ENCODE measurements at places on chromosomes 4 and X.

DNA sequence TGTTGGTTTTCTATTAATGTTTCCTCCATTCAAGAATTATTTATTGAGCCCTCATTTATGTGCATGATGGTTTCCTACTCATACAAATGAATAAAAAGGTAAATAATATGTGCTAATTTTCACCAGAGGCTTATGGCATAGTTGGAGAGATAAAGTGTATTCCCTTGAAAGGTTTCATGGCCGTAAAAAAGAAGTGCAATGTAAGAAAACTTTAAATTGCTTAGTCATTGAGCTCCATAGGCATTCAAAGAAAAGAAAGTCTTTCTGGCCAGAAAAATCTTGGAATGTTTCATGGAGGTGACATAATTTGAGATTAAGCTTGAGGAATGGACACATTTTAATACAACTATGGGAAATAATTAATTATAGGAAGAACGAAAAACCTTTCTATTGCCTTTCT, 8.7 kb downstream of the KLHL4 start:
- DNase-seq: no peak

DNA sequence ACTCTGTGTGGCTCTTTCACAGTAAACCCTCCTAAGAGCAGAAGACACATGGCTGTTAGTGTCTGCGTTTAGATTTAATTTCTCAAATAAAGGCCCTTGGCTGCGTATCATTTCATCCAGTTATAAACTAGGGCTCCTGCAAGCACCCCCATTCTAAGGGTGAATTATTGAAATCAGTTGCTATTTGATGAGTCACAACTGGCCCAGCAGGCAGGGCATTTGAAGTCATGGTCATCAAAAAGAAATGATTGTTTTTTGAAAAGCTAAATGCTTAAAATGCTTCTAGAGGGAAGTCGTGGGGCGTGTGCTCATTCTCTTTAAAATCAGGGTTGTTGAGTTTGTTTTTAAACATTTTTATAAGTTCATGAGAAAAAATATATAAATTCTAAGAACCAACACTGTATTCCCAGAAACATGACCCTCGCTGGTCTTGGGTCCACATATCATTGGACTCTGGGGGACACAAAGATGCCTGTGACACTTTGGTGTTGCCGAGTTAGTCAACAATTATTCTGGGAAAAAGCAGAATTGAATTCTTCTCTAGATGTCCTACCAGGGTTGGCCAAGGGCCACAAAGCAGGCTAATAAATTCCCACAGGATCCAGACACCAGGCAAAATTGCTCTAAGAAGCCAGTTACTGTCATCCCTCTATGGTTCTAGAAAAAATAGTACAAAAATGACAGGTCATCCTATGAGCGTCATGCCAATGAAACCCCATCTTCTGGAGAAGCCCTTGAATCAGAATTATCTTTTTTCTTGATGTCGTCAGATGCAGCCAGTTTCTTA, 99.5 kb upstream of the MYOZ2 start:
- no peak for DNase-seq

- DNase-seq: no peak
These were observed 99.2 kb upstream of the DDIT4L start for GRCh38 chr4:100289530-100289888.

DNA sequence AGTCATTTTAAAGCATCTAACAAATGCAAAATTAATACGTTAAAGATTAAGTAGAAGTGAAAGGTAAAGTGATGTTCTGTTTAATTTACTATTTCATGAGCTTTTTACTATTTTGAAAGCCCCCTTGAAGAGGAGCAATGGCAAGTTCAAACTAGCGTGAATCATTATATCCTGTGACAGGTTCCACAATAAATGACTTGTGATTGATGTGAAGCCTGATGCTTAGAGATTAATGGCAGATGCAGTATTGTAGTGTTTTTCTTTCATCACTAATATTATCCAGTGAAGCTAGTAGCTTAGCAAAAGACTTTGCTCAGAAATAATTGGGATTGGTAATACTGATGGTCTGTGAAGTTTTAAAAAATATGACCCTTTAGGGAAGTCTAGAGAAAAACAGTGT, 57.3 kb downstream of the STOX2 start:
- no peak for DNase-seq

- no peak for DNase-seq
These were observed 10.0 kb downstream of the SAT1 start for GRCh38 chrX:23792861-23793553.

DNA sequence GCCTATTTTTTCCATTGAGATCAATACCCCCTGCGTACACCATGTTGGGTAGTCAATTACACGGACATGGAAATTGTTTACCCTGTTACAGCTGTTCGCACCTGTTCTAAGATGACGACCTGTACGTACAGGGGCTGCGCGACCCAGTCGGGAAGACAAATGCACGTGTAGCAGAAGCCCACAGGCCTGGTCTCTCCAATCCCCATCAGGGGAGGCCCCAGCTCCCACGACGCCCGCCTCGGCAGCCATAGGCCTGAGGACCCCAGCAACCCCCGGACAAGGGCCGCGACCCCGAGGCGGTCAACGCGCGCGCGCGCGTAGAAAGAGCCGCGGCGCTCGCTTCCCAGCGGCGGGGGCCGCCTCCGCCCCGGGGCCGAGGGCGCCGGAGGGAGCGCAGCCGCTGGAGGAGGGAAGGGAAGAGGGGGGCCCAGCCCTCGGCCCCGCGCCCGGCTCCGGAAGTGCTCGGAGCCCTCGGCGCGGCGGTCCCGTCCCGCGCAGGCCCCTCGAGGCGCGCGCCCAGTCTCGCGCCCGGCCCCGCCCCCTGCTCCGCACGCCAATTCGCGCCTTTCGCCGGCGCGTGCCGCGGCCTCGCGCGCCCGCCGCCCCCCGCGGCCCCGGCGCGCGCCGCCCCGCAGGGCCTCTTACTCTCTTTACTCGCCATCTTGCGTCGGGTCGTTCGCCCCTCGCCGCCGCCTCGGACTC, 618 bp downstream of the RBBP7 start:
- DNase-seq: no peak

DNA sequence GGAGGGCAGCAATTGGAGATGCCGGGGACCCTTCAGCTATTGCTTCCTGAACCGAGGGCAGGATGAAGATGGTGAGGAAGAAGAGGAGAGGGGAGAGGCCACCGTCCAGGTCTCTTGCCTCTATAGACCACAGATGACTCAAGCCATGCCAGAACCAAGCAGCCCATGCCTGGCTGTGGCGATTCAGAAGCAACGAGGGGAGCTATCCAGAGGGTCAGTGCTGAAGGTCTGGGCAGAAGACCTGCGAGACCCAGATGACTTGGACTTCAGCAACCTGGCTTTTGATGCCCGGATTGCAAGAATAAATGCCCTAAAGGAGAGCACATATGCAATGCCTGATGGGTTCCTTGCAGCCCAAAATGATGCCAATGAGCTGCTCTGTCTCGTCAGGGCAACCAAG, 70.2 kb upstream of the PRPS2 start:
- no peak for DNase-seq

DNA sequence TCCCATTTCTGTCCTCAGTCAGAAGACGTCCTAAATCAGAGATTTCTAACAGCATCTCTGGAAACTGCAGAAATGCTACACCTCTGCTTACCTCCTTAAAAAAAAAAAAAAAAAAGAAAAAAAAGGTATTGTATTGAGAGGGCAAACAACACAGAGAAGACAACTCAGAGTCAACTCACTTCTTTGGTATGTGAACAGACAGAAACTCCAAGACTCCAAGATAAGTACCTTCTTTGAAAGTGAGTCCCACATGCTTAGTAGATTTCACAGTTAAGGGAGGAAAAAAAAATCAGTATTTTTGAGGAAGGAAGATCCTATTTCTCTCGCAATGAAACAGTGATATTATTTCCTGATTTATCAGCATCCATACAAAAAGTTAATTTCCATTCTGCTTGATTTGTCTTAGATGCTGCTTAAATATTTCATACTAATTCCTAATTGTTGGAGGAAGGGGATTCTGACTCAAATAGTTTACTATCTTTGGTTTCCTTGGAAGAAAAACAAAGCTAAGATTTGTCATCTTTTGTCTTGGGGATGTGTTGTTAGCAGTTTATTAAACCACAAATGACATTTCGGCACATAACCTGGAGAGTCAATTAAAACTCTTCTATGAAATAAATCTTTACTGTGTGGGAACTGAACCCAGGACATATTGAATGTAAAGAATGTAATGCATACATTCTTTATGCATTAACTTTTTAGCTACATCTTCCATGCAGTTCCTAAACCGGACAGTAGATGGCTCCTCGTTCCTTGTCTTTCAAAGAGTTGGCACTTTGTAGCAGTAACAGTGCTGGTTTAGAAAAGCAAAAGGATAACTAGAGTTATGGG, 4.7 kb downstream of the RASGEF1B start:
- DNase-seq: peak; percentile 64

DNA sequence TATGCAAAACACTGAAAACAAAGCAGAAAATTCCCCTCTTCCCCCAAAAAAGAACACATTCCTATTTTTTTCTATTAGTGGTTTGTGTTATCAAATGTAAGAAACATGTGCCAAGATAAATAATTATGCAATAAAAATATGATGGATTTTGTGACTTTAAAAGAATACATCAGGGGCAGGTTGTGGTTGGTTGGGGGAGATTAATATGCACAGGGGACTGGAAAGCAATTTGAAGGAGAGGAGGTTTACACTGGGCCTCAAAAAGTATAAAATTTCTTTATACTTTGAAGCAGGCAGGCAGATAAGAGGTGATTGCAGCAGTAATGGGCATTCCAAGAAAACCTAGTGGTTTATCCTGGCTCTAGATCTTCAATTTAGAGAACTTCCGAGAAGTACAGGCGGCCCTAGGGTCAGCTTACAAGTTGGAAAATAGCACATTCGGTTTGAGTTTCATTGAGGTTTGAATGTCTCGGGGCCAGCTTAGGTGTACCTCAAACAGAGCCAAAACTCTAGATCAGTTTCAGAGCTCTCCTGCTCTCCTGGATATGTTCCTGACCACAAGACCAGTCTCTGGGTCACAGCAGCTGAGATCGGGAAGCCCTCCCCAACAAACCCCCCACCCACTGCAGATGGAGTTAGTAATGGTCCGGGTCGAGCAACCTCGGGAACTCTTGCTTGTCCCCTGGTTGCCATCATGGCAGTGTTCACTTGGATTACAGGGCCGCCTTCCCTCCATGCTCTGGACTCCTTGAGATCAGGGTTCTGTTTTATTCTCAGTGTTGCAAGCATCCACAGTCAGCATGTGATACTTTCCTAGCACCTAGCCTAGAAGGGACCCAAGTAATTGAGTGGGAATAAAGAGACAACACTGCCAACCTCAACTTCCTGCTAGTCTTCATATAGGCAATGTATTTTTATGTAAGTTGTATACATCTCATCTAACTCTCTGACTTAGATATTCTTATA, 112.1 kb upstream of the DDIT4L start:
- no peak for DNase-seq

- no peak for DNase-seq
These were observed 31.6 kb downstream of the TKTL1 start for GRCh38 chrX:154327038-154327820.

DNA sequence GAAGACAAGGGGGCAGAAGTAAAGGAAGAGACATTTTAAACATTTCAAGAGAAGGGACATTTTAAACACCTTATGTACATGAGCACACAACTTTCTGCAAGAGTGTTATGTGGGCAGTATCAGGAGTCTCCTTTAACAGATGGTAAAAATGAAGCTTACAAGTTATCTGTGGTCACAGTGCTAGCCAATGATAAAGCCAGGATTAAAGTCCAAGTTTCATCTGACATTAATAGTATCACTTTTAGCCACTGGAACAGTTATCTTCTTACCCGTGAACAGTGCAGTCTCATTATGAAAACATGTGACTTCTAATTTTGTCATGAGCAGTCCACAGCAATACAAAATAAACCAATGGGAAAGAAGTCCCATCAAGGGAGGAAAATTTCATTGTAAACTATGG, 627.9 kb upstream of the AGA start:
- DNase-seq: no peak

DNA sequence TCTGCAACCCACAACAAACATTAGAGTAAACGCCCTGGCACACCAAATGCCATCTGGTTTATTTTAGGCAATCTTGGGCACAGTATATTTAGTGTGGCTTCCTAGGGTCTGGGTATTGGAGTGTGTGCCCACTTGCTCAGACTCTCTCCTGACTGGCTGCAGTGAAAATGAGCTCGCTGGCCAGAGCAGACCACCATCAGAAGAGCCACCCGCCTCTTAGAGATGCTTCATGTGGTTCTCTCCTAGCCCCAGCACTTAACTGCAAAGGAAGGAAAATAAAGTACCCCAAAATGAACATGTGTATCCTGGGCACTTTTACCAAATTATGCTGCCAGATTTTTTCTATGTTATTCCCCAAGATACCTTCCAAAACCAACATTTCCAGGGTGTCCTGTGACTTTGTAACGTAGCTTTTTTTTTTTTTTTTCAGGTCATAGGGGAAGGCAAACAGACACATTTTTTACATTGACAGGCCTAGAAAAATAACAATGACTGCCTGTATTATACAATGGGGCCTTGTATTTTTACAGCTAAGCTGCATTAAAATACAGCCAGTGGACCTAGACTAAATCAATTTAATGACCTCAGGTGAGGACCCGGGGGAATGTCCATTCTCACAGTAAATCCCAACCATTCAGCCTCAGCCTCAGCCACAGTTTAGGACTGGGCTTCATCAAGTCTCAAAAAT, 193.7 kb downstream of the RASL11B start:
- peak; percentile 18 for DNase-seq

DNA sequence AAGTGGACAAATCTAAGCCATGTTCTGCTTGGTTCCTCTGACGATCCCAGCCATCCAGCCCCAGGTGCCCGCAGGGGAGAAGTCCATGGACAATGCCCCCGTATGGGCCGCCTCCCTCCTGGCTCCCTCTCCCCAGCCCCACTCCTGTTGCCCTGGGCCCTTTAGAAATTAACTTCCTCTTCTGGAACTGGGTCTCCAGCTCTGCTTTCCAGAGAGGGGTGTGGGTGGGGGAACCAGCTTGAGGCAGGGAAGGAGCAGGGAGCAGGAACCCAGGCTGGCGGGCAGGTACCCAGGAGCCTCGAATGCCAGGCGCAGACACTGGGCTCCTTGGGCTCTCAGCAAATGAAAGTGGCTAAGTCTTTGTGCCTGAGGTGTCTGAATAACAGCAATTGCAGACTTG, 12.7 kb upstream of the ABLIM2 start:
- DNase-seq: no peak

- DNase-seq: no peak
These were observed 97.8 kb downstream of the TMEM47 start for GRCh38 chrX:34559325-34559724.

DNA sequence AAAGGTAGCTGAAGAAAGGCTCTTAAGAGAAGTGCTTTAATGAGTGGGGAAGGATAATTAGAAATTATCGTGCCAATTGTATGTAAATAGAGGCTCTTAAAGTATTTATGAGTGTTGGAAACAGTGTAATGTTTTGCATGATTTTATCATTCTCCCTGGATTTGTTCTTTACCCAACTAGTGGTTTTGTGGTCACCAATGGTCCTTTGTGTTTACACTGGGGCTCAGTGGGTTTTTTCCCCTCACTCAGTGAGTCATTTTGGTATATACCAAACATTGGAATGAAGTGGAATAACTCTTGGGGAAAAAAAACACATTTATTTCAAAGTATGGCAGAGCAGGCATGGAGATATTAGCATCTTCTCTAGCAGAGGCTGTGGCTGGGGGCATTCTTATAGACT, 20.8 kb upstream of the LGI2 start:
- DNase-seq: no peak

- no peak for DNase-seq
These were observed 766.1 kb downstream of the KCTD8 start for GRCh38 chr4:43682551-43682950.

- no peak for DNase-seq
These were observed 614 bp downstream of the BEX3 start for GRCh38 chrX:103376979-103377324.

All from foreskin melanocyte (primary cell).